Inflammatory macrophage treated with lipopolysaccharide for 1 hour (primary cell): ENCODE measurements at places on chromosomes 6 and 20.

GRCh38 chr20:37378785-37379598 lies 33.1 kb downstream of the SRC start:
- DNase-seq = peak; percentile 45

DNA sequence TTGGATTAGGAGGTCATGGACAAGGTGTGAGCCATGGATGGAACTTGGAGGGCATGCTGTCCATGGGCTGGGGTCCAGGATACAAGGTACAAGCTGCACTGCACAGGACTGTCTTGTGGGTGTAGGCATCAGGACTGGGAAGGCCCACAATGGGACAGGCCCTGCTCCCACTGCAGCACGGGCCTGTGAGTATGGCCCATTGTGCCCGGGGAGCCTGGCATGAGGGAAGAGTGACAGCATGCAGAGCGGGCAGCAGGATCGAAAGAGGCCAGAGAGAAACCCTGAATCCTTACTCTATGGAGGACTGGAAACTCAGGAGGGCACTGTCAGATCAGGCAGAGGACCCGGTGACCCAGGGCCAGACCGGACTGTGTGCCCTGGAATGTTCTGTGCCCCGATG lies 211.3 kb downstream of the PREX1 start:
- DNase-seq = no peak

GRCh38 chr20:64024141-64024990 lies 11.6 kb upstream of the C20orf204 start:
- DNase-seq = no peak

DNA sequence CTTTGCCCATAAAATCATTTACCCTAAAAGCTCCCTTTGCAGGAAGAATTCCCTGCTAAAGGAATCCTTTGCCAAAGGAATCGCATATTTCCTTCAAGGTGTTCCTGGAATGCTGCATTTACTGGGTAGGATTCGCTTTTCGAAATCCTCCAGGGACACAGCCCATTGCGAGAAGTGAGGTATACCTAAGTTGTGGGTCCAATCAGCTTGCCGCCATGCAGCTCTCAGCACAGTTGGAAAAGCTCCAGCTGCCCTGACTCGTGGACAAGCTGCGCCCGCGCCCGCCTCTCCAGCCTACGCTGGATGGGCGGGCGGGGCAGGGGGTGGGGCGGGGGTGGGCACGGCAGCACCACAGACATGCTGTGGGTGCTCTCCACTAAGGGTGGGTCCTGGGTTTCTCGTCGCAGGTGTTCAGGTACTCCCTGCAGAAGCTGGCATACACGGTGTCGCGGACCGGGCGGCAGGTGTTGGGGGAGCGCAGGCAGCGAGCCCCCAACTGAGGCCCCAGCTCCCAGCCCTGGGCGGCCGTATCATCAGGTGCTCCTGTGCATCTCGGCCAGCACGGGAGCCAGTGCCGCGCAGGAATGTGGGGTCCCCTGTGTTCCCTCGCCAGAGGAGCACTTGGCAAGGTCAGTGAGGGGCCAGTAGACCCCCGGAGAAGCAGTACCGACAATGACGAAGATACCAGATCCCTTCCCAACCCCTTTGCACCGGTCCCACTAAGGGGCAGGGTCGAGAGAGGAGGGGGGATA lies 1.4 kb downstream of the NNAT start:
- DNase-seq = no peak

DNA sequence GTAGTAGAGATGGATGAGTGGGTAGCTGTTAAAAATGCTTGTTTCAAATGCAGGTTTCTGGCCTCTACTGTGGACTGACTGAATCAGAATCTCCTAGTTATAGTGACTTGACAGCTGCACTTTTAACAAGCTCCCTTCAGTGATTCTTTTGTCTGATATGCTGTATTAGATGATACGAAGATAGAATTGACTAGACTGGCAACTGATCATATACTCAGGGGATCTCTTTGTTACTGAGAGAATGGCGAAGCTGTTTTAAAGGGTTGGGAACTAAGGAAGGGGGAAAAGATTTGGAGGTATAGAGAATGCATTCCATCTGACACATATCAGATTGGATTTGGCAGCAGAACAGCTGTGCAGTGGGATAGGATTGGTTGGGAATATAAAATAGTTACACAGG lies 7.0 kb downstream of the ENPP4 start:
- no peak for DNase-seq

DNA sequence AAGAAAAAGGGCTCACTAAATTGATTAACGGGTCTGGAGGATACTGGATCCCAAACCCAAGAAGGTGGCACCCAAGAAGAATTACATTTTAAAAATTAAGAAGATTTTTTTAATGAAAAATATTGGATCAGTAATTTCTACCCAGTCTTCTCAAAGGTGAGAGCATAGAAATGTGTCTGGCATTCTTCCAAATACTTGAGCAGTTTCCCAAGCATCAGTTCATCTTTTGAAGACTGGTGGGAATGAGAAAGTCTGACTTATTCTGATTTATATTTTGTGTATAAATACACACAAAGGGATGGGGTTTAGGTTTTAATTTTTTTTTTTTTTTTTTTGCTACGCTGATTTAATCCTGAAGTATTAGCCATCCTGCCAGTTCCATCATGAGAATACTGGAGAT lies 3.3 kb downstream of the MGME1 start:
- no peak for DNase-seq

- DNase-seq = peak; percentile 66
Measured at GRCh38 chr6:46756469-46757213, 9.9 kb downstream of the ANKRD66 start.

GRCh38 chr6:125674230-125674629 lies 75.2 kb upstream of the HEY2 start:
- no peak for DNase-seq

GRCh38 chr6:18536591-18537055 lies 149.5 kb downstream of the RNF144B start:
- DNase-seq = no peak

DNA sequence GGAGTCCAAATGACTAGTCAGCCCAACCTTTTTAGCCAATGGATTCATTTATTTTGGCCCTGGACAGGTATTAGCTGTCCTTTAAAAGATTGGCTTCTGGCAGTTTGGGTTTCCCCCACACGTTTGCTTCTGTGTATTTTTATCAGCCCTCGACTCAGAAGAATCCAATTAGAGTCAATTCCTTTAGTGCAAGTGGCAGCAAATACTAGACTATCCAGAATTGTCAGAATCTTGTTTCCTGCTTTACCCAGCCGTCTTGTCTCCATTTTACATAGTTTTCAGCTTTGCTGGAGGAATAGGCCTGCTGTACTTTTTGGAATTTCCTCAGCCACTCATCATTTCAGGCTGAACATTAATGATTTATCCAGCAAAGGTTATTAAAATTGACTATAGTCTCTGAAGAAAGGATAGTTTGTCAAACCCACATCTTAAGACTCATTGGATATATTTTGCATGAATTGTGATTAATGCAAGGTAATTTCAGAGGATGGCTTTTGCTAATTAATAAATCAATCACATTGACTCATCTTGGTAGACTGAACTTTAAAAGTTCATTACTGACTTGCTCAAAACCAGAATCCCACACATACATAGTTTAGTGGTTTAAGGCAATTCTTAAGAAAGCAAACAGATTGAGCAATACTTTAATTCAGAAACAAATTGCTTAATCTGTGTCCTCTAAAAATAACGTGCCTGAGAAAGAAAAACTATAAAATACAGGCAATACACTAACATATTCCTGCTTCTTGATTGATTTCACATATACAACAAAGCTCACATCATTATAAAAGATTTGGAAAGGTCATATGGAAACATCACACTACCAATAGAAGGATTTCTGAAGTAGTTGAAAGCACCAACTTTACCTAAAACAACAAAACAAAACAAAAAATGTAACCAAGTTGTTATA lies 62.9 kb upstream of the ZNF217 start:
- DNase-seq = peak; percentile 75

DNA sequence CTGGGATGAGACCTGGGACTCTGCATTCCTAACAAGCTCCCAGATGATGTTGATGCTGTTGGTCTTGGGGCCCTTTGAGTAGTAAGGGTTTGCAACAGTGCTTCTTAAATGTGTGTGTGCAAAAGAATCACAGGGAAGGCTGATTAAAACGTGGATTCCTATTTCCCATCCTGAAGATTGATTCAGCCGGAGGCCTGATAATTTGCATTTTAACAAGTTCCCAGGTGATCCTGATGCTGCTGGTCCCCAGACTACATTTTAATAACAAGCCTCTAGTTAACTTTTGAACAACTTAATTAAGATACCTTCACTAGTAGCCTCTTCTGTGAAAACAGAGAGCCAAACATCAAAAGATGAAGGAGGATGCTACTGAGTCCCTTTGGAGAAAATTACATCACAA lies 156.4 kb upstream of the LAMP5 start:
- DNase-seq = no peak

DNA sequence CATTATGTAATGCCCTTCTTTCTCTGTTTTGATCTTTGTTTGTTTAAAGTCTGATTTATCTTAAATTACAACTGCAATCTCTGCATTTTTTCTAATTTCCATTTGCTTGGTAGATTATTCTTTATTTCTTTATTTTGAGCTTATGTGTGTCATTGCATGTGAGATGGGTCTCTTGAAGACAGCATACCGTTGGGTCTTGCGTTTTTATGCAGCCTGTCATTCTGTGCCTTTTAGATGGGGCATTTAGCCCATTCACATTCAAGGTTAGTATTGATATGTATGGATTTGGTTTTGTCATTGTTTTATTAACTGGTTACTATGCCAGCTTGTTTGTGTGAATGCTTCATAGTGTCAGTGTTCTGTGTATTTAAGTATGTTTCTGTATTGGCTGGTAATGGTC lies 84.9 kb upstream of the HMGCLL1 start:
- no peak for DNase-seq

- no peak for DNase-seq
Measured at GRCh38 chr6:35018182-35018519, 123.0 kb downstream of the TCP11 start.

GRCh38 chr20:22495789-22496188 lies 88.6 kb downstream of the FOXA2 start:
- DNase-seq = no peak

DNA sequence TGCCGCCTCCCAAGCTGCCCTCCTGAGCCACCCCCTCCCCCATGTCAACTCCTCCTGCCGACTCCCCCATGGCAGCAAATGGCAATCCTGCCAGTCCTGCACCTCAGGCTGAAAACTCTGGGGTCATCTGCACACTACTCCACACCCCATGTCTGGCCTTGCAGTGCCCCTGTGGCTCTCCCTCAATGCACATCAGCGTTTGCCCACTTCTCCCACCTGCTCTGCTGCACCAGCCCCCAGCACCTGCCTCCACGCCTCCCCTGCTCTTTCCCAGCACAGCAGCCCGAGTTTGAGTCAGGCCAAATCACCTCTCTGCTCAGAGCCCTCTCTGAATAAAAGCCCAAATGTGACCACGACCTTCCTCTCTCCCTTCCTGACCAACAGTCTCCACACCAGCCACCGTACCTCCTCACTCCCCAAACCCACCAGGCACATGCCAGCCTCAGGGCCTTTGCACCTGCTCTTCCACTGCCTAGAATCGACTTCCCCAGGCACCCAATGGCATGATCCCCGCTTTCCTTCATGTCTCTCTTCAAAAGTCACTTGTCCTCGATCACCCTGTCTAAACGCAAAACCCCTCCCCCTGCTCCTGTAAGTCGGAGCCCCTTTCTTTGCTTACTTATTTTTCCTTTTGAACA lies 4.3 kb downstream of the PXDC1 start:
- DNase-seq = no peak

GRCh38 chr6:6604566-6604965 lies 16.0 kb downstream of the LY86 start:
- DNase-seq = no peak
